GM10248 (cell line): ENCODE measurements at places on chromosomes 1 and 21.

DNA sequence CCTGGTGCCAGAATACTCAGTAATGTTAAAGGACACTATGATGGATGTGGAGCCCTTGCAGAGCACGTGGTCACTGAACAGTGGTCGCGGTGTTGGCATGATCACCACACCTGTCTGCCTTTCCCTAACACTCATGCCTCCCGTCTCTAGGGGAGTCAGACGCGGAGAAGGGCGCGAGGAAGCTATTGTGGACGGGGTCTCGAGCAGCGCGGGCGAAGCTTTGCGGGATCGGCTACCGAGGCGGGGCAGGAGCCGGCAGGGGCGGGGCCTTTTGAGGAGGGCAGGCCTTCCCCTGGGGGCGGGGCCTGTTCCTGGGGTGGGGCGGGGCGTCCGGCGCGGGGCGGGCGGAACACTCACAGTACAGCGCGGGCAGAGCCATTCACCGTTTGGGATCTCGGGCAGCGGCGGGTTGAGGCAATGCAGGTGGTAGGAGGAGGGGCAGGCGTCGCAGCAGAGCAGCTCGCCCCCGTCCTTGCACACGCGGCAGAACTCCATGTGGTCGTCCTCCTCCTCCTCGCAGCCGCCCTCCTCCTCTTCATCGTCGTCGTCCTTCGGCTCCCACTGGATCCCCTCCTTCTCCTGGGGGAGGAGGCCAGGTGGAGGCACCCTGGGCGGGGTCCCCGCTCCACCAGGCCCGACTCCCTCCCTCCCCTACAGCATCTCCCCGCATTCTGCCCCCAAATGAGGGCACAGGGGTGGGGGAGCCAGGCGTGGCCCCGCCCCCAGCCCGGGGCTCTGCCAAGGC lies 31.5 kb downstream of the CHD5 start:
- peak; percentile 90 for DNase-seq

DNA sequence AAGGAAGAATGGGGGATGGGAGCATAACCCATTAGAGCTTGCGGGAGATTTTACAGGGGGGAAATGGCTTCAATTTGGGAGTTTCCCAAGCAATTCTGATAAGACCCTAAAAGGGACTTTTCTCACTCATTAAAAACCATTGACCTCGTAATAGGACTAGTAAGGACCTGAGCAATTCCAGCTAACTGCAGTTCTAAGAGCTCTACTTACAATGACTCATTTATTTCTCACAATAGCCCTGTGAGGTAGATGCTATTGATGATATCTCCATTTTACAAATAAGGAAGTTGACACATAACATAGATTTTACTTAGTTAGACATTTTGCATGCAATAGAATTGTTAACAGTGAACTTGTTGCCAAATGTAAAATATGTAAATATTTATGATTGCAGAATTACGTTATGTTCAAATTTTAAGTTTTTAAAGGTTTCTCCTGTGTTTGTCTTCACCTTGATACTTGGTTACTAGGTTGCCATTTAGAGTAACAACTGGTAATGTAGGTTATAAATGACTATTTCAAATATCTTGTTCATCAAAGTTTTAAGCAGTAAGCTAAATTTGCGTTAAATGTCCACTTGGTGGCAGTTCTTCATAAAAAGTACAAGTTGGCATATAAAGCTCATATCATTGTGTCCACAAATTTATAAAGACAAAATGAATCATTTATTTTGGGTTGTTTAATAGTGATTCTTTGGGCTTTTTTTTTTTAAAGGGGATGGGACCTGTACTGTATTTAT lies 182.0 kb downstream of the PLA2G4A start:
- DNase-seq, result no peak

DNA sequence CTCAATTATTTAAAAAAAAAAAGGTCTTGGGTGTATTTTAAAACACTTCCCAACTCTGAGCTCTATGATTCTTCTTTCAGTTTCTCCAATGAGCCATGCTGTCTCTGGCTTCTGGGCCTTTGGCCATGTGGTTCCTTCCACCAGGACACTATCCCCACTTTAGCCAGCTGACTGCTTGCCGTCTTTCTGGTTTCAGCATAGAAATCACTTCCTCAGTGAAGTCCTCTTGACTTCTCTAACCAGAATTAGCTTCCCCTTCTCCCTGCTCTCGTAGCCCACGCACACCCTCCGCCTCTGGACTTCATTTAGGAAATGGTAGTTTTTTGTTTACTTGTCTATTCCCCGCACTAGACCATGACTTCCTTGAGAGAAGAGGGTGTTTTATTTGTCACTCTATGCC lies 1.1 kb upstream of the DIO1 start:
- no peak for DNase-seq

GRCh38 chr1:37574834-37575480 lies 18.2 kb downstream of the DNALI1 start:
- DNase-seq, result no peak

DNA sequence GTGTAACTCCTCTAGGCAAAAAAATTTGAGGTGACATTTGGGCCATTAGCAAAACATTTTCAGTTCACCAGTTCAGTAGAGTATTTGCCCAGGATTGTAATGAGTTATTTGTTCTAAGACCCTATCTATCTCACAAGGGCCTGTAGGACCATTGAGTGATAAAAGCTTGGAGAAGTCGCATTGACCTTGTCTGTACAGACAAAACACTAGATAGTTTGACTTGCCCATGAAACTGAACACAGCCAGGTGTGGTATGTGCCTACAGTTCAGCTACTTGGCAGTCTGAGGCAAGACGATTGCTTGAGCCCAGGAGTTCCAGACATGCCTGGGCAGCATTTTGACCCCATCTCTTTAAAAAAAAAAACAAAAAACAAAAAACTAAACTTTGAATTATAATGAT lies 3.1 kb downstream of the ATP5IF1 start:
- no peak for DNase-seq

GRCh38 chr1:43565600-43566360 lies 35.1 kb downstream of the PTPRF start:
- DNase-seq, result peak; percentile 85

- no peak for DNase-seq
Observed at GRCh38 chr1:86825319-86825718, 88.6 kb downstream of the SELENOF start.

DNA sequence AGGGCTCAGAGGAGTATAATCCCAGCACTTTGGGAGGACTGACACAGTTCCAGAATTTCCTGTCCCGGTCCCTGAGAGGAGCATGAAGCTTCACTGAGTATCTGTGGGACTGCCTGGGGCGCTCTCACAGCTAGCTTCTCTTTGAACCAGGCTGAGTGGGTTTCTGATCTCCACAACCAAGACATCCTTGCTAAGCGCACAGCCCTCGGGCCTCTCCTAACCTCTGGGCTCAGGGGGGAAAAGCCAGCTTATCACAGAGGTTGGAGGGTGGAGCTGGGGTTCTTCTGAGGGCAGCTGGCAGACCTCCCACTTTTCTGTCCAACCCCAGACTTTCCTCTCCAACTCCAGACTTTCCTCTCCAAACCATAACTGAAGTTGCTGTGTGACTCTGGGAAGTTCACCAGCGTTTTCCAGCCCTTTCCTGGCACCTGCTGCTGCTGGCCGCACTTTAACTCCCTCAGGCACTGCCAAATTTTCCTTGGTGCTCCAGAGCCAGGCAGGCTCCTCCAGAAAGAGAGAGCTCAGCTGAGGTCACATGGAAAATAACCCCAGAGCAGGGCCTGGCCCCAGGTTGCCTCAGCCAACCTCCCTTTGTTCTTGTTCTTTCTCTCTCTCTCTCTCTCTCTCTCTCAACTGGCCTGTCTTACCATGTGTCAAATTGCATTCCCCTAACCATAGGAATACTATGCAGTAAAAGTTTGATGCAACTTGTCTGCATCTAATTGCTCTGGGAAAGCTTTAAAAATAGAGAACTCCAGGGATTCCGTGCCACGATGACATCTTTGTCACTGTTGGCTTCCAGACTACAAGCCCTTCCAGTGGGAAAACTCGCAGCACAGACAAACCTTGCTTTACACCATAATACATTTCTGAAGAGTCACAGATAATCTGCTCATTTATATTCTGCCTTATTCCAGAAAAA lies 49.5 kb downstream of the OLFML2B start:
- no peak for DNase-seq

DNA sequence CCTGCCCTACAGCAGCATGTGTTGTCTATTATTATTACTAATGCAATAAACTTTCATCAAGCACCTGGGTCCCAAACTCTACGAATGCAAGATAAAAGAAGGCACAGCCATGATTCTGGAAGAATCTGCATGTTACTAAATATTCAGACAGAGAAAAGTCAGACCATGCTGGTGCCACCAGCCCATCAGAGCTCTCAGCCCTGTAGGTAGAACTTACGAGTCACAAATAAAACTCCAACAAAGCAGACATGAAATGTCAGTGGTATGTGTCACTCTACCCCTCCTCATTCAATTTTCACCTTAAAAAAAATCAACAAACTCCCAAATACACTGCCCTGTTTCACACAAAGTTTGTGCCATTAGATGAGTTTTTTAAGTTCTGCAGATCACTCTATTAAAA lies 62.4 kb upstream of the TIAM1 start:
- DNase-seq, result no peak

GRCh38 chr1:19071674-19072281 lies 115.3 kb upstream of the IFFO2 start:
- DNase-seq, result no peak

DNA sequence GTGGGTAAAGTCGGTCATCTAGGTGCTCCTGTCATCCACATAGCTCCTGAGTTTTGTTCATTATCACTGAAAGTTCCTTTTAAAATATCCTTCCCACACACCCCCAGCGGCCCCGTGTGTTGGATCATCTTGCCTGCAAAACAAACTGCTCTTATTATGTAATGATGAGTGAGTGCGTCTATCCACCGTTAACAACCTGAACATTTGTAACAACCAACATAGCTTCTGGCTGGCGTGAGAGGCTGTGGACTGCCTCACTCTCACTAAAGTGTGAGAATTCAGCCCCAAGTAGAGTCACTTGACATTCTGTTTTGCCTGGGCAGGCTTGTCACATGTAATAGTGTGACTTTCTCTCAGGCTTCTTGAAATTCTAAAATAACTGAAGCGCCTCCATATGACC lies 14.5 kb upstream of the KCNA2 start:
- DNase-seq, result no peak

GRCh38 chr1:21756393-21757089 lies 26.4 kb downstream of the USP48 start:
- DNase-seq, result no peak

DNA sequence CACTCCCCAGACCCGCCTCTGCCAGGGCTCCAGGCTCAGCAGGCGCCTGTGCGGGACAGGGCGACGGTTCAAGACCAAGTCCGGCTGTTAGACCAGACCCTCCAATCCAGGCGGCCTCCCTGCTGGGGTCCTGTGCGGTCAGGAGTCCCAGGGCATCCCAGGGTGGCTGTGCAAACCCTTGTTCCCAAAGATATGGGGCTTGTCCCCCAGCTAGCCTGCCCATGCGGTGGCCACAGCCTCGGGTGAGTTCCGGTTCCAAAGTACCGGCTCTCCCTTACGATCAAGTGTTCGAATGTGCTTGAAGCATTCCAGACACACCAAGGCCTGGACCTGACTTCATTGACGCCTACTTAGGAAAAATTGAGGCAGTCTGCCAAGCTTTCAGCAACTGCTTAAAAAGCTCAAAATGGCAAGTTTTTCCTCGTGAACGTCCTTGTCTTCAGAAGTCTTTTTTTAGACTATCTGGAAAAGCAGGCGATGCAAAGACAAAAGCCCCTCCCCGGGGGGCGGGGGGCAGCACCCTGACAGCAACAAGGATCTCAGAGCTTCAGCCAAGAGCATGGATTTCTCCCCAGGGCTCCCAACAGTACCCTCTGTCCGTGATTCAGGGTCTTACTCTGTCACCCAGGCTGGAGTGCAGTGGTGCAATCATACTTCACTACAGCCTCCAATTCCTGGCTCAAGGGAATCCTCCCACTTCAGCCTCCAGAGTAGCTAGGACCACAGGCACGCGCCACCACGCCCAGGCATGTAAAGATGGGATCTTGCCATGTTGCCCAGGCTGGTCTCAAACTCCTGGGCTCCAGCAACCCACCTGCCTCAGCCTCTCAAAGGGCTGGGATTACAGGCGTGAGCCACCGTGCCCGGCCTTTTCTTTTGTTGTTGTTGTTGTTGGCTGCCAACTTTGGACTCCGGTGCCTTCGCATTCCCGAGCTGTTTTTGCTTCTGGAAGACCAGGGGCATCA lies 2.3 kb downstream of the FAAP20 start:
- no peak for DNase-seq

DNA sequence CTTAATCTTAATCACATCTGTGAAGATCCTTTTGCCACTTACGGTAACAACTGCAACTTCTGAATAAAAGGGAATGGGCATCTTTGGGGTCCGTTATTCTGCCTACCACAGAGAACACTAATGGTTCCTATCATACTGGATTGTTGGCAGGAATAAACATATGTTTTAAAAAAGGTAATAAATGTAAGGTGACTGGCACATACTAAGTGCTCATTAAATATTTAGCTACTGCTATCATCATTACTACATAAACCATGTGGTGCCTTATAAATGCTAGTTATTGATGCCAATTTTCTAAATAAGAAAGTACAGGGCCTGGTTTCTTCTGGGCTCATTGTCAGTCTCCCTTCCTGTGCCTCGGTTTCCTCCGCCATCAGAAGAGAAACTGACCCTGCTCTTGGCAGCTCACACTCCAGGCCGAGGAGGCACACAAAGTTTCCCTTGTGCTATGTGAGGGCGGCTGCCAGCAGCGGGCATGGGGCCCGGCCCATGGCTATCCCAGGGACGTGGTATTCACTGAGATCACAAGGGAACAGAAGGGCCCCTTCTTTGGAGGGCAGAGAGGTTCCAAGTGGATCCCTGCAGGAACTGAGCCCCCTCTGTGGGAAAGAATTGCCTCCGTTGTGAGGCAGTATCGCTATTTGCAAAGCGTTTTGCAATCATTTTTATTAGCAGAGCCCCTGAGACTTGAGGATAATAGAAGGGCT lies 26.2 kb downstream of the NAV1 start:
- no peak for DNase-seq

GRCh38 chr1:14876747-14877146 lies 276.8 kb upstream of the TMEM51 start:
- no peak for DNase-seq

DNA sequence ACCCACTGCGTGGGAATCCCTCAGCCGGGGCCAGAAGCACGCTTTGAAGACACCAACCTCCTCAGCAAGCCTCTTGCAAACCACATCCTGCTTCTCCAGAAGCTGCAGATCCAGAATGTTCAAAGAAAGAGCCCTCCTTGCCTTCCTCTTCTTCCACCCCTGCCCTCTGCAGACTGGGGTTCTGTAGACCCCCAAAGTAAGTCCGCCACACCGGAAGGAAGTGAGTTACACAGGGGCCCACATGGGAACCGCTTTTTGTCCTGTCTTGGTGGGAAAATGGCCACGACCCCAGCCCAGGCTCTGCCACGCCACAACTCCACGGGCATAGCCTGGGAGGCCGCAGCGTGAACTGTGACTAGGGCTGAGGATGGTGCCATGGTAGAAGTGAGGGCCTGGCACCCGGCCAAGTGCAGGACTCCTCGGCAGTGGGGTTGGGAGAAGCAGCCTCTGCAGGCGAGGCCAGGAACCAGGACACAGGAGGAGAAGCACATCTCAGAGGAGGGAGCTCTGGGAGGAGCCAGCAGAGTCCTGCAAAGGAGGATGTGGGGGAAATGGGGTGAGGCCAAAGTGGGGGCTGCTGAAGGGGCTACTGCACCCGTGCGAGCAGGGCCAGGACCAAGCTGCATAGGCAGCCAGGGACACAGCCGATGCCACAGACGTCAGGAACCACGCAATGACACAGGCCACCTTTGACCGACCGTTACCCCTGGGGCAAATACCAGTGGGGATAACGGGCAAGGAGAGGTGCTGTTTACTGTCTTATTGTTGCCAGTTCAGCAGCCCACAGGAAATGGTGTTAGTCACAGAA lies 30.9 kb downstream of the PDE9A start:
- no peak for DNase-seq
